Activated CD8-positive, alpha-beta memory T cell treated with anti-CD3 and anti-CD28 coated beads, Interleukin-2, amount 10 ng/mL, durations not matched to agents 7 days and 5 days (primary cell): ENCODE measurements at places on chromosomes 5 and 9. TPM values are rescaled to one million over a fixed set of nuclear protein-coding genes. Genes with fewer than 3 reads are reported as not detected.

- peak overlapping the region; percentile 92 for H3K27ac ChIP-seq
- peaks cover 64% of the 10 kb centered on the region for H3K4me1 ChIP-seq
- no peaks in the 10 kb centered on the region for H3K27me3 ChIP-seq
Measured at GRCh38 chr9:70407081-70407503, 7.4 kb downstream of the KLF9 start.

DNA sequence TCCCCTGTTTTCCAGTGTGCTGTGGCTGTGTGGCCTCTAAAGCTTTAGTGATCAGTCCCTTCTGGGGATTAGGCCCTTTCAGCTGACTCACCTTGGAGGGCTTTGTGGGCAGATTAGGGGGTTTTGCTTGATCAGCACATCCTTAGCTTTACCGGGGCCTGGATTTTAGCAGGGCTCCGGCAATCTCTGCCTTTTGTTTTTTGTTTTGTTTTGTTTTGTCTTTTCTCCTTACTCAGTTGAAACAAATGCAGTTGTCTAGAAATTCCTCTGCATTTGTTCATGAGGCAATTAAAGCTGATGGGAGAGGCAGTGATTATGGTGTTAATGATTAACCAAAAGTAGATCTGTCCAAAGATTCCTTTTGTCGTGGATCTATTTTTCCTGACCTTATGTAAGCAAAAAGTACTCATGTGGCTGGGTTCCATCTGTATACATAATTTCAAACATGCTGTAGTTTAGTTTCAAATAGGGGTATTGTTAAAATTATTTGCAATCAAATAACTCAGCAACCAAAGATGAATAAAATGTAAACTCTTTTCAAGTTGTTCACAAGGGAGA lies 5.2 kb upstream of the TDRD7 start:
- peaks cover 78% of the 10 kb centered on the region for H3K27me3 ChIP-seq
- H3K36me3 ChIP-seq, result peaks cover 15% of the 10 kb centered on the region
- no peak for DNase-seq
- peaks cover 3% of the 10 kb centered on the region for H3K4me1 ChIP-seq

DNA sequence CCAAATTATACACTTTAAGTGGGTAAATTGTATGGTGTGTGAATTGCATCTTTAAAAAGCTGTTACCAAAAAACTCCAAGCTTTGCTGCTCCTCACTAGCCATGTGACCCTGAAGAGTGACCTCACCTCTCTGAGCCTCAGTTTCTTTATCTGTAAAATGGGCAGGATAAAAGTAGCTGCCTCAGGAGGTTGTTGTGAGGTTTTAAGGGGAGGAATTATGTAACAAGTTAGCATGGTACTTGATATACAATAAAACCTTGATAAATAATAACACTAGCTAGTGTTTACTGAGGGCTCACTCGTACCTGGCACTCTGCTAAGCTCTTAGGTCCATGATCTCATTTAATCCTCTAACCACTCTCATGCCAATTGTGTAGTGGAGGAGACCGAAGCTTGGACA lies 19.0 kb upstream of the PHF19 start:
- DNase-seq, result no peak
- H3K4me3 ChIP-seq, result no peak overlapping the region
- H3K36me3 ChIP-seq, result peaks cover 8% of the 10 kb centered on the region
- H3K27ac ChIP-seq, result peak overlapping the region; percentile 72
- peaks cover 81% of the 10 kb centered on the region for H3K4me1 ChIP-seq

DNA sequence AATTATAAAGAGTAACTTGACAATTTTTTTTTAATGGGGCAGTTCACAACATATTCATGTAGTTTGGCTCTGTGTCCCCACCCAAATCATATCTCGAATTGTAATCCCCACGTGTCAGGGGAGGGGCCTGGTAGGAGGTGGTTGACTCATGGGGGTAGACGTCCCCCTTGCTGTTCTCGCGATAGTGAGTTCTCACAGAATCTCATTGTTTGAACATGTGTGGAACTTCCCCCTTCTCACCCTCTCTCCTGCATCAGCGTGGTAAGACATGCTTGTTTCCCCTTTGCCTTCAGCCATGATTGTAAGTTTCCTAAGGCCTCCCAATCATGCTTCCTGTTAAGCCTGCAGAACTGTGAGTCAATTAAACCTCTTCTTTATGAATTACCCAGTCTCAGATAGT lies 40.7 kb downstream of the FBXW11 start:
- no peak for DNase-seq
- no peaks in the 10 kb centered on the region for H3K27me3 ChIP-seq
- peaks cover 36% of the 10 kb centered on the region for H3K4me1 ChIP-seq
- no peak overlapping the region for H3K4me3 ChIP-seq
- no peak overlapping the region for H3K27ac ChIP-seq

- no peaks in the 10 kb centered on the region for H3K4me1 ChIP-seq
- no peaks in the 10 kb centered on the region for H3K36me3 ChIP-seq
- H3K27ac ChIP-seq, result no peak overlapping the region
- H3K27me3 ChIP-seq, result no peaks in the 10 kb centered on the region
Measured at GRCh38 chr5:173771121-173771724, 116.9 kb upstream of the CPEB4 start.

GRCh38 chr5:58499231-58499630 lies 8.0 kb downstream of the GAPT start:
- H3K27ac ChIP-seq, result no peak overlapping the region
- H3K27me3 ChIP-seq, result peaks cover 9% of the 10 kb centered on the region
- no peaks in the 10 kb centered on the region for H3K36me3 ChIP-seq
- H3K4me3 ChIP-seq, result no peak overlapping the region

GRCh38 chr9:121398374-121398773 lies 28.3 kb upstream of the STOM start:
- H3K4me1 ChIP-seq, result peaks cover 24% of the 10 kb centered on the region
- no peak overlapping the region for H3K27ac ChIP-seq
- H3K4me3 ChIP-seq, result no peak overlapping the region
- DNase-seq, result no peak

DNA sequence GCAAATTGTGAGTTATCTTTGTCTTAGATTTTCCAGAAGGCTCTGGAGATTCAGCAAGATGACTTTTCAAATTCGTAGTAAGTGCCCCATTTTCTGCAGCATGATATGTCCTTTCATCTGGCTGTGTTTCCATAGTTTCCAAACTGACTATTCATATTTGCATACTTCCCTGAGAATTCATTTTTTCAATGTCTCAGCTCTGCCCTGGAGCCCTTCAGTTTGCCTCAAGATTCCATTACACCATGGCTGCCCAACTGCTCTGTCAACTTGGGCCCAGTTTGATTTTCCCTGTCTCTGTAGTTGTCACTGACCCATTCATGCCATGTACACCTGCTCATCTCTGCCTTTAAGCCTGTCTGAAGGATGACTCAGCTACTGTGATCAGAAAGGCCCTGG lies 94.2 kb upstream of the RUSC2 start:
- H3K4me3 ChIP-seq, result no peak overlapping the region
- peaks cover 3% of the 10 kb centered on the region for H3K27me3 ChIP-seq
- H3K4me1 ChIP-seq, result no peaks in the 10 kb centered on the region

- DNase-seq, result no peak
- H3K4me1 ChIP-seq, result no peaks in the 10 kb centered on the region
- H3K27ac ChIP-seq, result no peak overlapping the region
- no peaks in the 10 kb centered on the region for H3K27me3 ChIP-seq
- H3K4me3 ChIP-seq, result no peak overlapping the region
Measured at GRCh38 chr5:28117691-28118090, 1079.3 kb upstream of the CDH9 start.

GRCh38 chr5:83058726-83059125 lies 18.5 kb downstream of the TMEM167A start:
- H3K4me3 ChIP-seq, result no peak overlapping the region
- DNase-seq, result no peak
- H3K36me3 ChIP-seq, result peaks cover 58% of the 10 kb centered on the region
- H3K4me1 ChIP-seq, result peaks cover 22% of the 10 kb centered on the region

DNA sequence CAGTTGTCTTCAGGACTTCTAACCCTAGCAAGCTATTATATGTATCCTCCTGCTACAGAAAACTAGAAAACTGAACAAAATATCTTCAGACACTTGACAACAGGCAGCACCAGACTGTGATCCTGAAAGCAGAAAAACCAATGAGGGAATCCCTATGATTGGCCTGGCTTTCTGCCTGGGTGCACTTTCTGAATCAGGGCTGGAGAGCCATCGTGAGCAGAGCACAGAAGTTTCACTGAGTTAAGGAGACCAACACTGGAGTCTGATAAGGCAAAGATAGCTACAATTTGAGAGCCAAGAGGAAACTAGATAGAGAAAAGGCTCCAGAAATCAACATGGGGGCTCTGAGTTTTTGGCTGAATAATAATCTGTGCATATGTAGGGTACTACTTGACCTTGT lies 106.5 kb downstream of the FANCC start:
- no peak overlapping the region for H3K4me3 ChIP-seq
- H3K27ac ChIP-seq, result no peak overlapping the region
- no peaks in the 10 kb centered on the region for H3K27me3 ChIP-seq

DNA sequence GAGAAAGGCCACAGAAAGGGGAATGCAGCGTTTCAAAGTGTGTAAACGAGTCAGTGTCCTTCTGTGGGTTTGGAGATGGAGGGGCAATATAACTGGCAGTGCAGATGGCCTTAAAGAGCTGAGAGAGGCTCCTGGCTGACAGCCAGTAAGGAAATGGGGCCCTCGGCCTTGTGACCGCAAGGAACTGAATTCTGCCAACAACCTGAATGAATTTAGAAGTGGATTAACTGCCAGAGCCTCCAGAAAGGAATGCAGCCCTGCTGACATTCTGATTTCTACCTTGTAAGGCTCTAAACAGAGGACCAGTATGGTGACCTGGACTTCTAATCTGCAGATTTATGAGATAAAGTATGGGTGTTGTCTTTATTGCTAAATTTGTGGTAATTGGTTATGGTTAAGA lies 17.5 kb upstream of the NREP start:
- no peaks in the 10 kb centered on the region for H3K4me1 ChIP-seq
- no peak for DNase-seq
- no peak overlapping the region for H3K27ac ChIP-seq
- no peak overlapping the region for H3K4me3 ChIP-seq

GRCh38 chr5:152634586-152634985 lies 229.5 kb upstream of the NMUR2 start:
- no peak overlapping the region for H3K27ac ChIP-seq
- no peaks in the 10 kb centered on the region for H3K36me3 ChIP-seq
- no peak for DNase-seq
- no peak overlapping the region for H3K4me3 ChIP-seq
- H3K27me3 ChIP-seq, result no peaks in the 10 kb centered on the region

GRCh38 chr9:34559624-34560455 lies 29.7 kb downstream of the CNTFR start:
- DNase-seq, result no peak
- H3K36me3 ChIP-seq, result no peaks in the 10 kb centered on the region
- H3K4me1 ChIP-seq, result no peaks in the 10 kb centered on the region
- H3K27me3 ChIP-seq, result peaks cover 17% of the 10 kb centered on the region

DNA sequence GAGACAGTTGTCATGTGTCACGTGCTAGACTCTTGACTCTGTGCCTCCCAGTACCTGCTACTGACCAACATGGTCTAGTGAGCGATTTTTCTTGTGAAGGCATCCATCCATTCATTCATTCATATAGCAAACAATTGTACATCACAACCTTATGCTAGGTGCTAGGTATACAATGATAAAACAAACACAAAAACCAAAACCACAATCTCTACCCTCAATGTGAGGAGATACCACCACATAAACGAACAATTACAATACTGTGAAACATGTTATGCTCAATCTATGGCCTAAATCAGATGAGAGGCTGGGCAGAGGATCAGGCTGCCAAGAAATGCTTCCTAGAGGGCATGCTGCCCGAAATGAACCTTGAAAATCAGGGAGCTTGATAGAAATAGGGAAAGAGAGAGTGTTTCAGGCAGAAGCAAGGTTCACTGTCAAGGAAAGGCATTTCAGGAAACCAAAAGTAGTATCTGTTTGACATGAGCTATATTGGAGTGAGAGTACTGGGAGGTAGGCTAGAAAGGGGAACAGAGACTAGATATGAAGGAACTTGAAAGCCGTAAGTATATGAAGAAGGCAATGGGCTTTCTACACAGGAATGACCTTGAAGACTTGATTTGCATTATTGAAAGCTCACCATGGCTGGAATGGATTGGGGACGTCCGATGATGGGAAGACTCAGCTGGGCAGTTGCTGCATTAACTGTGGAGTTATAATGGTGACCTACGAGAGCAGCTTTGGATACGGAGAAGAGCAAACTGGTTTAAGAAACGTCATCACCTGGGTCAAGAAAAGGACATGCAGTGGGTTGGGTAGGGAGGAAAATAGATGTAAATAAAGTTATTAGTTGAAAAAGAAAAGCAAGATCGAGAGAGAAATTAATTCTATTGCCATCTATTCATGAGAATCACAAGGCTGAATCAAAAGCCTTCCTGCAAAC lies 90.1 kb downstream of the THBS4 start:
- peak overlapping the region; percentile 37 for H3K4me3 ChIP-seq
- H3K27ac ChIP-seq, result peak overlapping the region; percentile 77
- no peak for DNase-seq
- H3K4me1 ChIP-seq, result peaks cover 32% of the 10 kb centered on the region

DNA sequence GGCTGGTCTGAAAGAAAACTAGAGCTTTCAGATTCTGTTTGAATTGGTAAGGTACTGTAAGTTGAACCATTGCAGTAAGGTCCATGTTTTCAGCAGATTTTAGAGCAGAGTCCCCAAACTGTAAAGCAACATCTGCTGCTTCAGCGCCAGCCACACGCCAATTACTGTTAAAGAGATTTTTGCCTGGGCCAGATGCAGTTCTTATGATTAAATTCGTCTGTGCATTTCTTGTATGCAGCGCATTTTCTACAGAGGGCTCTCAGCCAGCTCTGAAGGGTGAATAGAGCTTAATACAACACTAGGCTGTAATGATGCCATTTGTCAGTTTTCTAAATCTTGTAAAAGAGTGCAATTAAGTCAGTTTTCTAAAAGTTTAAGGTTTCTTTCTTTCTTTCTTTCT lies 246.3 kb downstream of the COX7C start:
- no peak overlapping the region for H3K4me3 ChIP-seq
- no peaks in the 10 kb centered on the region for H3K4me1 ChIP-seq
- H3K27me3 ChIP-seq, result peaks cover 6% of the 10 kb centered on the region
- H3K36me3 ChIP-seq, result no peaks in the 10 kb centered on the region
- DNase-seq, result no peak

GRCh38 chr5:15501091-15501791 lies 1.3 kb downstream of the FBXL7 start:
- H3K36me3 ChIP-seq, result peaks cover 3% of the 10 kb centered on the region
- no peak for DNase-seq
- H3K4me1 ChIP-seq, result no peaks in the 10 kb centered on the region
- no peak overlapping the region for H3K4me3 ChIP-seq
- H3K27me3 ChIP-seq, result peaks cover 35% of the 10 kb centered on the region

DNA sequence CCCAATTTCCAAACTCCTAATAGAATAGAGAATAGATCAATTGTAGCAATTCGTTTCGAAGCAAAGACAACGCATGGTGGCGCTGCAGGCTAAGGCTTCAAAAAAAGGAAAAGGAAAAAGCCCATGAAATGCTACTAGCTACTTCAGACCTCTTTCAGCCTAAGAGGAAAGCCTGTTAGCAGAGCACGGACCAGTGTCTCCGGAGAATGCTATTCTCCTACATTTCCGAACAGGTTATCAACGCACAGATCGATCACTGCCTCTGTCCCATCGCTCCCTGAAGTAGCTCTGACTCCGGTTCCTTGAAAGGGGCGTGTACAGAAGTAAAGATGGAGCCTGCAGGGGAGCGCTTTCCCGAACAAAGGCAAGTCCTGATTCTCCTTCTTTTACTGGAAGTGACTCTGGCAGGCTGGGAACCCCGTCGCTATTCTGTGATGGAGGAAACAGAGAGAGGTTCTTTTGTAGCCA lies at the start of gene PCDHB15:
TSS of gene PCDHB15 (plus strand) at position 146 of the 468 bp plus-strand sequence. CDS start at position 330, 184 bp downstream.
- no peak for DNase-seq
- no peak within 1 kb of the TSS for H3K27ac ChIP-seq
- peaks cover 2% of the 10 kb centered on the region for H3K27me3 ChIP-seq
- no peaks in the 10 kb centered on the region for H3K4me1 ChIP-seq

CEP72 gene
- 40.5 TPM for total RNA-seq

EMB gene
- total RNA-seq, result 132 TPM

ZSWIM6 gene
- total RNA-seq, result 5.9 TPM

ALG2 gene
- 35.4 TPM for total RNA-seq

AGXT2 gene
- not detected for total RNA-seq

IRX2 gene
- not detected for total RNA-seq

GARIN3 gene
- total RNA-seq, result not detected

NIM1K gene
- 0.66 TPM for total RNA-seq
